Thoracic aorta (tissue), 2 donors: ENCODE measurements at places on chromosomes 5 and 9. TPM values are rescaled to one million over a fixed set of nuclear protein-coding genes. Genes with fewer than 3 reads are reported as not detected.

GRCh38 chr9:130319300-130319699 lies 53.7 kb downstream of the HMCN2 start:
- H3K27me3 ChIP-seq = no peaks in the 10 kb centered on the region
- H3K4me1 ChIP-seq = no peaks in the 10 kb centered on the region

RETREG1 gene
- total RNA-seq = 3.8 TPM

SMIM33 gene
- not detected for total RNA-seq

TMEM252 gene
- total RNA-seq = not detected

DNA sequence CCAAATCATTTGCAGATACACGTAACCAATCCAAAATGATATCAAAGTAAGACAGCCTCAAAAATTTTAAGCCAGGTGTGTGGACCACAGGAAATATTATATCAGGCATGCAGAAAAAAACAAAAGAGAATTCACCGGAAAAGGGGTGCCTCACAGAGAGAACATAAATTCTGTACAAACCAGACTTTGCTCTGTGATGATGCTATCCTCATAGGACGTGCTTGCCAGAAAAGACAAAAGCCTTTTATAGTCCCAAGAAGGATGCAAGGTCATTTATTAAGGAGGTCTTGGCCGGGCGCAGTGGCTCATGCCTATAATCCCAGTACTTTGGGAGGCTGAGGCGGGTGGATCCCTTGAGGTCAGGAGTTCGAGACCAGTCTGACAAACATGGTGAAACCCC lies 16.8 kb upstream of the ATP6V1G1 start:
- no peak overlapping the region for H3K27ac ChIP-seq
- H3K27me3 ChIP-seq = no peaks in the 10 kb centered on the region
- H3K4me3 ChIP-seq = no peak overlapping the region
- no peaks in the 10 kb centered on the region for H3K36me3 ChIP-seq
- no peaks in the 10 kb centered on the region for H3K4me1 ChIP-seq

SLIT3 gene
- total RNA-seq = 86.9 TPM

GRCh38 chr5:95631991-95632675 lies 12.2 kb downstream of the GPR150 start:
- no peaks in the 10 kb centered on the region for H3K36me3 ChIP-seq
- H3K27ac ChIP-seq = no peak overlapping the region
- H3K27me3 ChIP-seq = no peaks in the 10 kb centered on the region
- no peak overlapping the region for H3K4me3 ChIP-seq
- peaks cover 12% of the 10 kb centered on the region for H3K4me1 ChIP-seq
- DNase-seq = no peak

CDC42SE2 gene
- 38.0 TPM for total RNA-seq

GRCh38 chr5:149802008-149802680 lies 72.0 kb downstream of the PPARGC1B start:
- H3K4me1 ChIP-seq = peaks cover 4% of the 10 kb centered on the region
- no peaks in the 10 kb centered on the region for H3K36me3 ChIP-seq
- H3K27ac ChIP-seq = no peak overlapping the region
- H3K4me3 ChIP-seq = no peak overlapping the region

CDC26 gene
- total RNA-seq = 18.4 TPM

DNA sequence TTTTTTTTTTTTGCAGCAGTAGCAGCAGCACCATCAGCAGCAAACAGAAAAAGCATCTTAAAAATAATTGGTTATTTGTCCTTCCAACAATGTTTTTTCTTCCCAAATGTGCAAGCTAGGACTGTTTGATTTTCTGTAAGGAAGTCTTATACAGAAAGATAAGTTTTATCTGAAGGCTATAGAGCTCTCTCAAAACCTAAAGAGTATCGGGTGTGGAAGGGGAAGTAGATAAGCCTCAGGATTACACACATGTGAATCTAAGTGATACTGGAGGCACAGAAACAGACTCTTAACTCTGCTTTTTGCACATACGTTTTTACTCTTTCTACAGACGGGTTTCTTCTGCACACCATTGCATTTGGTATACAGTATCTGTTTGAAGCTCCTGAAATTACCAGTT lies 184.4 kb upstream of the FTMT start:
- no peaks in the 10 kb centered on the region for H3K36me3 ChIP-seq
- no peaks in the 10 kb centered on the region for H3K4me1 ChIP-seq
- no peak overlapping the region for H3K4me3 ChIP-seq
- H3K27ac ChIP-seq = no peak overlapping the region
- no peaks in the 10 kb centered on the region for H3K27me3 ChIP-seq
- DNase-seq = no peak

- no peaks in the 10 kb centered on the region for H3K4me1 ChIP-seq
- no peaks in the 10 kb centered on the region for H3K36me3 ChIP-seq
- H3K4me3 ChIP-seq = no peak overlapping the region
Observed at GRCh38 chr5:1172670-1173404, 28.6 kb upstream of the SLC6A19 start.

DNA sequence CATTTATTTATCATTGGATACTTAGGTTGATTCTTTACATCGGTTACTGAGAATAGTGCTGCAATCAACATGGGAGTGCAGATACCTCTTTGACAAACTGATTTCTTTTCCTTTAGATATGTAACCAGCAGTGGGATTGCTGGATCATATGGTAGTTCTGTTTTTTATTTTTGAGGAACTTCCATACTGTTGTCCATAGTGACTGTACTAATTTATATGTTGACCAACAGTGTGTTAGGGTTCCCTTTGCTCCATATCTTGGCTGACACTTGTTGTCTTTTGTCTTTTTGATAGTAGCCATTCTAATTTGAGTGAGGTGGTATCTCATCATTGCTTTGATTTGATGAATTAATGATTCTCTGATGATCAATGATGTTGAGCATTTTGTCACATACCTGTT lies 137.3 kb upstream of the PITX1 start:
- no peak for DNase-seq
- no peaks in the 10 kb centered on the region for H3K4me1 ChIP-seq
- no peaks in the 10 kb centered on the region for H3K36me3 ChIP-seq
- H3K27ac ChIP-seq = no peak overlapping the region
- H3K4me3 ChIP-seq = no peak overlapping the region
